ENCODE measurements at places on chromosomes 6 and 20. TPM values are rescaled to one million over a fixed set of nuclear protein-coding genes. Genes with fewer than 3 reads are reported as not detected.

GRCh38 chr6:25387483-25387882 is 108.3 kb downstream of the CARMIL1 start:
- no peak overlapping the region for H3K27ac ChIP-seq
- H3K4me1 ChIP-seq: peaks cover 33% of the 10 kb centered on the region
- no peaks in the 10 kb centered on the region for H3K36me3 ChIP-seq
- H3K4me3 ChIP-seq: no peak overlapping the region
- no peaks in the 10 kb centered on the region for H3K27me3 ChIP-seq

- no peak for DNase-seq
- H3K4me1 ChIP-seq: no peaks in the 10 kb centered on the region
- no peak overlapping the region for H3K27ac ChIP-seq
- H3K27me3 ChIP-seq: no peaks in the 10 kb centered on the region
Measured at GRCh38 chr6:97160280-97160679, 122.7 kb downstream of the MMS22L start.

- H3K4me3 ChIP-seq: no peak overlapping the region
- H3K27ac ChIP-seq: peak overlapping the region; percentile 60
- no peak for DNase-seq
- no peaks in the 10 kb centered on the region for H3K27me3 ChIP-seq
- H3K4me1 ChIP-seq: peaks cover 67% of the 10 kb centered on the region
Measured at GRCh38 chr6:157848693-157849092, 25.6 kb downstream of the SNX9 start.

- no peaks in the 10 kb centered on the region for H3K27me3 ChIP-seq
- no peaks in the 10 kb centered on the region for H3K36me3 ChIP-seq
- H3K27ac ChIP-seq: no peak overlapping the region
Measured at GRCh38 chr6:122116835-122117627, 282.4 kb upstream of the HSF2 start.

The NHLRC1 gene
- total RNA-seq: 0.19 TPM

- no peaks in the 10 kb centered on the region for H3K27me3 ChIP-seq
- H3K4me1 ChIP-seq: peaks cover 72% of the 10 kb centered on the region
- H3K36me3 ChIP-seq: no peaks in the 10 kb centered on the region
Measured at GRCh38 chr6:35725721-35726438, 11.0 kb upstream of the ARMC12 start.

The EZR gene
- 227 TPM for total RNA-seq

DNA sequence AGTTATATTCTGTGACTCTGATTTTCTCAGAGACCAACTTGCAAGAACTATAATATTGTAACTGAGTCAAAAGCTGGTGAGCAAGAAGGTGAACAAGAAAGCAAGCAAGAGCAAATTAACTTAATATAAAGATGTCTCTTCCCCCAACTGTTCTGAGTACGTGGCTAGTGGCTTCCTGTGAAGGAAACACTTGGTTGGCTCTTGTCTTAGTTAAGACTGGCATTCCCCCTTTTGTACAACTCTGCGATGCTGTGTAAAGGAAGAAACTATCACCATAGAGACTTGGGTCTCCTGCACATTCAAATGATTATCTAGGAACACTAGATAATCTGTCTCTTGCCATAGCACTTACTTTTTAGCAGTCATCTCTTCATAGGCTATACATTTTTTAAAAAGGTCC is 47.3 kb upstream of the TNFAIP3 start:
- H3K4me1 ChIP-seq: peaks cover 79% of the 10 kb centered on the region
- peaks cover 26% of the 10 kb centered on the region for H3K36me3 ChIP-seq
- H3K27me3 ChIP-seq: no peaks in the 10 kb centered on the region
- H3K27ac ChIP-seq: peak overlapping the region; percentile 86
- DNase-seq: no peak
- H3K4me3 ChIP-seq: peak overlapping the region; percentile 32

The MAP3K5 gene
- 3.9 TPM for total RNA-seq

The CALHM5 gene
- total RNA-seq: not detected

GRCh38 chr20:59623133-59623532 is 18.8 kb downstream of the PHACTR3 start:
- H3K27ac ChIP-seq: no peak overlapping the region
- H3K4me3 ChIP-seq: no peak overlapping the region
- no peaks in the 10 kb centered on the region for H3K4me1 ChIP-seq
- no peak for DNase-seq
- peaks cover 18% of the 10 kb centered on the region for H3K27me3 ChIP-seq
- H3K36me3 ChIP-seq: no peaks in the 10 kb centered on the region

The TRIM31 gene
- not detected for total RNA-seq

The UNC5CL gene
- total RNA-seq: 1.3 TPM

DNA sequence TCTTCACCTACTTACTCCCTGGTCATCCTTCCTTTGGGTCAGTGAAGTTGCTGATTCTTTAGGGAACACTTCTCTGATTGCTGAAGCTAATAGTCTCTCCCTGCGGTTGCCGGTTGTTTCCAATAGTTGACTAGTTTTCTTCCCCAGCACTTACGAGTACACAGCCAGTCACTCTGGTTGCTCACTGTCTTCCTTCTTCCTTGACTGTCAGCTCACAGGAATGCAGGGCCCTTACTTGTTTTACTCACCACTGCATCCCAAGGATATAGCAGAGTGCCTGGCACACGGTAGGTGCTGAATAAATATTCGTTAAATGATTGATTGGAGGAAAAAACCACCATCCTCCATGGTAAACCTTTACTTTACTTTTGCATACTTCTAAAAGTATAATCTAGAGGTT is 345.0 kb downstream of the QKI start:
- no peak overlapping the region for H3K4me3 ChIP-seq
- no peak overlapping the region for H3K27ac ChIP-seq
- no peaks in the 10 kb centered on the region for H3K36me3 ChIP-seq
- DNase-seq: no peak
- peaks cover 16% of the 10 kb centered on the region for H3K27me3 ChIP-seq

- peak; percentile 60 for DNase-seq
- H3K27ac ChIP-seq: peak overlapping the region; percentile 97
- H3K27me3 ChIP-seq: no peaks in the 10 kb centered on the region
- H3K4me3 ChIP-seq: peak overlapping the region; percentile 99
- H3K4me1 ChIP-seq: peaks cover 55% of the 10 kb centered on the region
Measured at GRCh38 chr6:134175532-134176263, 123.3 kb upstream of the SLC2A12 start.

Measured in activated naive CD8-positive, alpha-beta T cell treated with anti-CD3 and anti-CD28 coated beads for 36 hours (primary cell).